Stomach (tissue), 19 donors: ENCODE measurements at places on chromosomes 2 and 18. TPM values are rescaled to one million over a fixed set of nuclear protein-coding genes. Genes with fewer than 3 reads are reported as not detected.
A peak's percentile ranks its signal among the peaks of the same experiment; 100 is the strongest.

CNTNAP5 gene
- not detected for total RNA-seq

DNAJC27 gene
- 12.5 TPM for total RNA-seq

DNA sequence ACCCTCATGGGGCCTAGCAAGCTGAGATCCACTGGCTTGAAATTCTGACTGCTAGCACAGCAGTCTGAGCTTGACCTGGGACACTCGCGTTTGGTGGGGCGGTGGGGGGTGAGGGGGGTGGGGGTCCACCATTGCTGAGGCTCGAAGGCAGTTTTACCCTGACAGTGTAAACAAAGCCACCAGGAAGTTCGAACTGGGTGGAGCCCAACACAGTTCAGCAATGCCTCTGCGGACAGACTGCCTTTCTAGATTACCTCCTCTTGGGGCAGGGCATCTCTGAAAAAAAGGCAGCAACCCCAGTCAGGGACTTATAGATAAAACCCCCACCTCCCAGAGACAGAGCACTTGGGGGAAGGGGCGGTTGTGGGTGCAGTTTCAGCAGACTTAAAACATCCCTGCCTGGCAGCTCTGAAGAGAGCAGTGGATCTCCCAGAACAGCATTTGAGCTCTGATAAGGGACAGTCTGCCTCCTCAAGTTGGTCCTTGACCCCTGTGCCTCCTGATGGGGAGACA is 149.7 kb upstream of the TANK start:
- no peak for DNase-seq
- H3K4me3 ChIP-seq, result no peak overlapping the region
- H3K4me1 ChIP-seq, result no peaks in the 10 kb centered on the region
- no peaks in the 10 kb centered on the region for H3K36me3 ChIP-seq
- H3K27ac ChIP-seq, result no peak overlapping the region
- H3K27me3 ChIP-seq, result no peaks in the 10 kb centered on the region

DNA sequence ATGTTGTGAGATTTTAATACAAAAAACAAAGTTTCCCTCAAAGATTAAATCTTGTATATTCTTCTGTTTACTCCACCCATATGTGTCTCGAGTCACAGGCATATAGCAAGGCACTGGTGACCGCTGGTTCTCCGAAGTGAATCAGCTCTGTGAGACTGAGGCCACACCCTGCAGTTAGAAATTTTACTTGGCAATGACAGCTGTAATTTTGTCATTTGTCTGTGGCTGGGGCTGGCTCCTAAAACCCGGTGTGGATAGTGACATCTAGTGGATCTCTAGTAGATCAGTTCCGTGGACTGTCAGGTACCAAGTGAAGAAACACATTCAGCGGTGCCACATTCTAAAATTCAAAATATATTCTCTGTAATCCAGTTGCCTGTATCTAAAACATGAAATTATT is 278.0 kb downstream of the NEDD4L start:
- H3K27me3 ChIP-seq, result no peaks in the 10 kb centered on the region
- peak; percentile 90 for DNase-seq
- peaks cover 10% of the 10 kb centered on the region for H3K4me1 ChIP-seq
- peaks cover 47% of the 10 kb centered on the region for H3K36me3 ChIP-seq
- H3K27ac ChIP-seq, result peak overlapping the region; percentile 42
- no peak overlapping the region for H3K4me3 ChIP-seq

LYPD1 gene
- not detected for total RNA-seq

PPM1G gene
- 44.2 TPM for total RNA-seq

FAM110C gene
- total RNA-seq, result 11.2 TPM

- no peaks in the 10 kb centered on the region for H3K27me3 ChIP-seq
- peak overlapping the region; percentile 6 for H3K27ac ChIP-seq
- DNase-seq, result no peak
- no peak overlapping the region for H3K4me3 ChIP-seq
- no peaks in the 10 kb centered on the region for H3K36me3 ChIP-seq
- H3K4me1 ChIP-seq, result peaks cover 76% of the 10 kb centered on the region
Measured at GRCh38 chr2:186594001-186594722, 4.3 kb downstream of the ITGAV start.

DNA sequence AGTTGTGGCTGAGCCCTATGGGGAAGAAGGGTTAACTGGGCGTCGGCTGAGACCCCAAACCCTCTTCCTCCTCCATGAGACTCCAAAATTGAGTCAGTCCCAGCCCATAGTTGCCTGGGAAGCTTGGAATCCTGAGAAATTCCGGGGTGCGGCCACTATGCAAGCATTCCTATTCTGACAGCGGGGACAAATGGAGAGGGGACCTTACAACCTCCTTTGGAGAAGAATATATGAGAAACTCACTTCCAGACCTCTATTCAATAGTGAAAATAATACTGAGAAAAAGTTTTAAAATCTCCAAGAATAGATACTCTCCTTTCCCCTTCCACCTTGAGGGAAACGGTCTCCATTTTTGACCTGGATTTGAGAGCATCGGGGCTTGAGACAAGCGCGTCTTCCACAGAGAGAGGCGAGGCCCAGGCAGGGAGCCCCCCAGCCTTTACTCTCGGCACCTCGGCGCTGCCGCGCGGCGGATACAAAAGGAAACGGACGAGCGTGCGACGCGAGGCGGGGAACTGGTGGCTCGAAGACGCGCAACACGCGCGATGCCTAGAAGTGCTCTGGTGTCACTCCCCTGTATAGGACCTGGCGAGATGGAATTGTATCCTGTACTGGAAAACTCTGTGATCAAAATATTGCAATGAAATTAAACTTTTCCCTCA is 11.1 kb downstream of the NR4A2 start:
- peaks cover 16% of the 10 kb centered on the region for H3K36me3 ChIP-seq
- peaks cover 47% of the 10 kb centered on the region for H3K27me3 ChIP-seq
- peak overlapping the region; percentile 57 for H3K4me3 ChIP-seq
- peaks cover 22% of the 10 kb centered on the region for H3K4me1 ChIP-seq

- H3K27ac ChIP-seq, result peak overlapping the region; percentile 84
- DNase-seq, result no peak
- H3K4me1 ChIP-seq, result peaks cover 15% of the 10 kb centered on the region
- no peaks in the 10 kb centered on the region for H3K27me3 ChIP-seq
- no peak overlapping the region for H3K4me3 ChIP-seq
Measured at GRCh38 chr18:79402209-79402576, 6.5 kb downstream of the NFATC1 start.

GRCh38 chr2:170341684-170342623 is 164.0 kb downstream of the MYO3B start:
- no peak for DNase-seq
- H3K4me3 ChIP-seq, result no peak overlapping the region
- H3K27me3 ChIP-seq, result no peaks in the 10 kb centered on the region
- no peak overlapping the region for H3K27ac ChIP-seq
- H3K36me3 ChIP-seq, result no peaks in the 10 kb centered on the region
- H3K4me1 ChIP-seq, result no peaks in the 10 kb centered on the region

HOXD12 gene
- total RNA-seq, result not detected

DNA sequence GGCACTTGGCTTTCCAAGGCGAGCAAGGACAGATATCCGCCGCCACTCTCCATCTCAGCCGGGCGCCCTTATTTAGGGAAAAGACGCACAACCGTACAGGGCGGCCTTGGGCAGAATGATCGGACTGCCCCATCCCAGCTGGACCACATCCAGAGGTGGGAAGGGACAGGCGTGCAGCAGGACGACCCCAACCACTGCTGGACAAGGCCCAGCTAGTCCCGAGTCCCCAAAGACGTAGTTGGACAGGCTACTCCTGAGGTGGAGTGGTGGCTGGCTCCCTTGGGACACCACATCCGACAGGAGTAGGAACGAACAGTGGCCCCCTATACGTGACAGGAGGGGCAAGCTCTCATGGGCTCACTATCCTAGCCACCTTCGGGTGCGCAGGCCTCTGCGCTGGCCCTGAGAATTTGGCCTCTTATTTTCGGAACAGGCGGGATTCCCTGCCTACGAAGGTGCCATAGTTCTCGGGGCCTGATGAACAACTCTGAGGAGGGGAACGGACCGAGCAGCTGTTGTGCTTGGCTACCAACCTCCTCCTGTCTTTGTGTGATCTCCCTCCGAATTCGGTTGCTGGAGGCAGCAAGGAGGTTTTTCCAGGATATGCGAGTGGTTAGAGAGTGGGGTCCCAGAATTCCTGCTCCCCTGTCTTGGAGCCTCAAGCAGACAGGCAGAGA is 2.3 kb downstream of the FEV start:
- H3K36me3 ChIP-seq, result no peaks in the 10 kb centered on the region
- no peak for DNase-seq
- peaks cover 50% of the 10 kb centered on the region for H3K4me1 ChIP-seq
- peaks cover 48% of the 10 kb centered on the region for H3K27me3 ChIP-seq
- H3K4me3 ChIP-seq, result no peak overlapping the region
- H3K27ac ChIP-seq, result no peak overlapping the region

- no peaks in the 10 kb centered on the region for H3K27me3 ChIP-seq
- H3K4me3 ChIP-seq, result no peak overlapping the region
- H3K4me1 ChIP-seq, result peaks cover 5% of the 10 kb centered on the region
- no peak for DNase-seq
- H3K27ac ChIP-seq, result no peak overlapping the region
Measured at GRCh38 chr2:181037922-181038321, 57.5 kb downstream of the UBE2E3 start.

DARS1 gene
- total RNA-seq, result 43.0 TPM
